ENCODE measurements at places on chromosomes 3 and 15.
A peak's percentile ranks its signal among the peaks of the same experiment; 100 is the strongest.

- DNase-seq, result no peak
Observed at GRCh38 chr3:50269977-50270413, 1.0 kb downstream of the SEMA3B start.

DNA sequence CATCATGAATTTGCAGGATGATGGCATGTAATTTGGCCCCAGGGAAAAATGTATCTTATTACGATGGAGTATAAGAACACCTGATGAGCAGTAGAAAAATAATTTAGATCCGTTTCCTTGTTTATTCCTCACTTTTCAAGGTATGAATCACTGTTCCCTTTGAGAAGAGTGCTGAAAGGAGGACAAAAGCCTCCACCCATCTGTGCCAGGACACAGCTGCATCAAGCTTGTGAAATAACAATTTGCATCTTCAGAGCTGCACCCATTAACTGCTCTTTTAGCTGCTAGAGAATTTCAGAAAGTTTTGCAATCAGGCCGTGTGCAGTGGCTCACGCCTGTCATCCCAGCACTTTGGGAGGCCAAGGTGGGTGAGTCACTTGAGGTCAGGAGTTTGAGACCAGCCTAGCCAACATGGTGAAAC lies 9.6 kb downstream of the CLDND1 start:
- DNase-seq, result peak; percentile 11

- DNase-seq, result peak; percentile 30
Observed at GRCh38 chr3:142958707-142959106, 4.8 kb downstream of the PAQR9 start.

- DNase-seq, result no peak
Observed at GRCh38 chr15:91374336-91374735, 274.3 kb downstream of the SV2B start.

DNA sequence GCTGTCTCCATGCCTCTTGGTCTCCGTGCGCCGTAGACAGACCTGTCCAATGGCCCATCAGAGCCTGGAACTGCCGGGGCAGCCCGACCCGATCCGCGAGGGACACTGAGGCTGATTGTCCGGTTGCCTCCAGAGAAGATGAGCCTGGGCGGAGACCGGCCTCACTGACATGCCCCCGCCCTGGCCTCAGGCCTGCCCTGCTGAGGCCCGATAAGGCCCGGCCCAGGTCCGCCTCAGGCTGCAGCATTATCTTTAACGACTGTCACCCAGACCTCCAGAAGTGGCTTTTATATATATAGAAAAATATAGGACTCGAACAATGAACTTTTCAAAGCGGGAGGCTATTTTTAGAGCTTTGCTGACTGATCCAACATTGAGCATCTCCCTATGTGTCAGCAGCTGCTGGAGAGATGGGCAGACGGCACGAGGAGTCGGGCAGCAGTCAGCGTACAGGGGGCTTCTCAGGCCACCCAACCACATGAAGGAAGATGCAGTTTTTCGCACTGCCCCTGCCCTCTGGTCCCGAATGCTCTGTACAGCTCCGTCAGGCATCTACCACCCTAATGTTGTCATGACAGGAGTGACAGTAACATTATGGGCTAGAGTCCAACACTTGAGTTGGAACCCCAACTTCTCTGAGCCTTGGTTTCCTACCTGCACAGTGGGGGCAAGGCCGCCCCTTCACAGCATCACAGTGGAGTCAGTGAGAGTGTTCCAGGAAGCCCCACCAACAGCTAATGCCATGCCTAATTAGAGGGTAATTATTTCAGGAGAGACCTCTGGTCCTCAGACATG lies 112.0 kb upstream of the RPL32 start:
- DNase-seq, result no peak

- DNase-seq, result no peak
Observed at GRCh38 chr3:4732925-4733324, 239.8 kb downstream of the ITPR1 start.

DNA sequence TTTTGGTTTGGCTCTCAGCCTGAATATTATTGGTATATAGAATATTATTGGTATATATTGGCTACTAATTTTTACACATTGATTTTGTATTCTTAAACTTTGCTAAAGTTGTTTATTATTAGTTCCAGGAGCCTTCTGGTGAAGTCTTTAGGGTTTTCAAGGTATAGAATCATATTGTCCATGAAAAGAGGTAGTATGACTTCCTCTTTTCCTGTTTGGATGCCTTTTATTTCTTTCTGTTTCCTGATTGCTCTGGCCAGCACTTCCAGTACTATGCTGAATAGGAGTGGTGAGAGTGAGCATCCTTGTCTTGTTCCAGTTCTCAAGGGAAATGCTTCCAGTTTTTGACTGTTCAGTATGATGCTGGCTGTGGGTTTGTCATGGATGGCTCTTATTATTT lies 107.3 kb upstream of the LIPC start:
- DNase-seq, result no peak

- no peak for DNase-seq
Observed at GRCh38 chr15:42035435-42035761, 14.6 kb upstream of the PLA2G4E start.

DNA sequence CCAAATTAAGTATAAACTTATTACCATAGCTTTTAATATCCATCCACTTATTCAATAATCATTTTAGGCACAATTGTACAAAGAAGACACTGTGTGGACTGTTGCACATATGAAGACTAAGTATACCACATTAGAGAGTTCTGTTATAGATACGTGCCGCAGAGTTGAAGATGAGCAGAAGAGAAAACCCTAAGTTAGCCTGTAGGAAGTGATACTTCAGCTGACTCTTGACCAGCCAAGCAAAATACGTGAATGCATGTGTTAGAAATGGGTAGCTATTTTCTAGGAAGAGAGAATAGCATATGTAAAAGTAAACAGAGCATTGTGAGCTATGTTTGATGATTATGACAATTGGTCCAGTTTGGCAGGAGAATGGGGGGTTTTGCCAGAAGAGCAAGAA lies 272.0 kb upstream of the ATP11B start:
- DNase-seq, result no peak

DNA sequence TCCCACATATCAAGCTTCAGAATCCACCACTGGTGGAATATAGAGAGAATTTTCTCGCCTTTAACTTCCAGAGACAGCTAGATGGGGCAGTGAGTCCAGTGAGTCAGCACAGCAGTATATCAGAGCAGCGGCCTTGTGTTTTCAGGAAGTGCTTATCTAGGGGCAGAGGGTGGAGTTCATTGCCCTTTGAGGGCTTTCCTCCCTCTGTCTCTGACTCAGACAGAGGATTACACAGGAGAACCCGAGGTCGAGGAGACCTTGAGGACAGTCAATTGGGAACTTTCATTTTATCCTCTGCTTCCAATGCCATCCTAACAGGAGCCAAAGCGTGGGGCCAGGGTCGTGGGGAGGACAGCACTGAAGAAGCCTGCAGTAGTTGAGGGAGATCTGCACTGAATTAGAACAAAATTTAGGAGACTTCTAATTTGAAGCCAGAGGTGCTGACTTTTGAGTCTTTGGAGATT lies 109.6 kb upstream of the UMPS start:
- no peak for DNase-seq

- DNase-seq, result peak; percentile 7
Observed at GRCh38 chr15:72098040-72098439, 19.9 kb downstream of the MYO9A start.

DNA sequence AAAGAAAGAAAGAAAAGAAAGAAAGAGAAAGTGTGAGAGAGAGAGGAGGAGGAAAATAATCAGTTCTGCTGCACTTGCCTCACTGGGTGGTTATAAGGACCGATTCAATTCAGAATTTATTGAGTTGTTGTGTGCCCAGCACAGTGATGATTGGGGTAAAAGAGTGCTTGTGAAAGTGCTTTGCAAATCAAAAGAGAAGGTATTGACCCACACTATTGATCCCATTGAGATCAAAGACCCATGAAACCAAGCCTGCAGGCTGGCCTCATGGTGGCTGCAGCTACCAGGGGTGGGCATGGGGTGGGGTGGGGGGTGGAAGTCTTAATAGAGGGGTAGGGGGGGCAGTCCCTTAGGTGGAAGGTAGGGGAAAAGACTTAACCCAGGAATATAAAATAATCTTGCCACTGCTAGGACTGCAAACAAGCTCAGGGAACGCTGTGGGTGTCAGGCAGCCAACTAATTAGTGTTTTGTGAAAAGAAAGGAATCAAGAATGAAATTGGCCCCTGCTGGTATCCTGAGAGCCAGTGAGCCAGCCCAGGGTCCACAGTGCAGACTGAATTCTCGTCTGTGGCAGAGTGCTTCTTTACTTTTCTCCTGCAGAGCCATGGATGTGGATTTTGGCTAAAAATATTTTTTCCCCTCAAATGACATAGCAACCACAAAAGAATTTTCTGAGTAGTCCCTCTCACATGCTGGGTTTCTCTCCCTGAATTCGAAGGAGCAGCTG lies 34.2 kb downstream of the CLEC3B start:
- DNase-seq, result no peak

- DNase-seq, result no peak
Observed at GRCh38 chr3:42790714-42791229, 13.5 kb downstream of the HIGD1A start.

DNA sequence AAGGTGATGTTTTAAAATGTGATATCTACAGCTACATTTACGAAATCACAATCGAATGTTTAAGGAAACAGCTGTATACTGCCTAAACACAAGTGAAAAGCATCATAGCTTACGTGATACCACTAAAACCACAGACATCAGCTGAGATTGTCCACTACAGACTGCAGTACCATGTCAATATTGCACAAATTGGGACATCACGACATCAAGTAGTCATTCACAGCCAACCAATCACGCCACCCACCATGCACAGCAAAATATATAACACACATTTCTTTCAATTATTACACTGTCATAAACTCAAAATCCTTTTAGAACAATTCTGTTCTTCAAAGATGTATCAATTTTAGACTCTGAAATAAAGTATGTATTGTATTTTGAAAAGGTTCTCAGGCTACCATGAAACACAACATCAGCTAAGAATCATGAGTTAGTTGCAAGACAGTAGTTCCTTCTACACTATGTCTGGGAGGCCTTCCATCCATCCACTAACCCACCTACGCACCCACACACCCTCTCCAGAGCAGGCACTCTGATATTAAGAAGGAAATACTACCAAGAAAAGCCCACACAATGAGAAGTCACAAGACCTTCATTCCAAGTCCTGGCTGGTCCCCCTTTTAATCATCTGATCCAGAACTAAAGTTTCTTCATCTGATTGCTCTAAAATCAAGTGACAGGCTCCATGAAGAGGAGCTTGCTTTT lies 3.1 kb downstream of the DMXL2 start:
- DNase-seq, result no peak

- peak; percentile 52 for DNase-seq
Observed at GRCh38 chr15:40008061-40008765, 30.8 kb downstream of the SRP14 start.

DNA sequence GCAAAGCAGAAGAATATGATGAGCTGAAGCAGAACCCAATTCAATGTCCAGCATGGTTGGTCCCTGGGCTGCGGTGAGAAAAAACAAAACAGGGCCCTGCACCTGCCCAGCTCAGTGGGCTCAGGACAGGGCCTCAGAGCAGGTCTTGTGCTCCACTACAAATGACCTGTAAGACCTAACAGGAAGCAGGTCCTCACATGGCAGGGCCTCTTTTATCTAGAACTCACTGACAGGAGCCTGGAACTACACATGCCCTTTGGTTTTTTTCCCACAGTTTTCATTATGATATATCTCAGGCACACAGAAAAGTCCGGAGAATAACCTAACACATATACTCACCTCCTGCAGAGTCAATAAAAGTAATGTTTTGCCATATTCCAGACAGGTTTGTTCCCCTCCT lies 38.4 kb downstream of the CCDC12 start:
- no peak for DNase-seq

DNA sequence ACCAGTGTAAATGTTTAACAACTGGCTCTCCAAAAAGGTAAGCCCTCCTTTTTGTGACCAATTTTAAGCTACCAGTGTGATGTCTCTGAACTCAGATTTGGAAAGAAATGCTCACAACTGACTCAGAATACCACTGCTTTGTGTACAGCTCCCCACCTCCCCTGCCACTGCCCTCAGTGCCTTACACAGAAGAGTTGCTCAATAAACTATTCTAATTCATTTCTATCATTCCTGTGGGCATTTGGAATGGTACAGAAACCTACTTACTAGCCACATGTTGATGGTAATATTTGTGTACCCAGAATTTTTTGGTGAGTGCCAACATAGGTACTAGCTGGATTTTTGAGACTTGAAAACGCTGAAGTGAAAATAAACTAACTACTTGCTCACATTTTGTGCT lies 16.0 kb downstream of the LRRN1 start:
- peak; percentile 26 for DNase-seq

DNA sequence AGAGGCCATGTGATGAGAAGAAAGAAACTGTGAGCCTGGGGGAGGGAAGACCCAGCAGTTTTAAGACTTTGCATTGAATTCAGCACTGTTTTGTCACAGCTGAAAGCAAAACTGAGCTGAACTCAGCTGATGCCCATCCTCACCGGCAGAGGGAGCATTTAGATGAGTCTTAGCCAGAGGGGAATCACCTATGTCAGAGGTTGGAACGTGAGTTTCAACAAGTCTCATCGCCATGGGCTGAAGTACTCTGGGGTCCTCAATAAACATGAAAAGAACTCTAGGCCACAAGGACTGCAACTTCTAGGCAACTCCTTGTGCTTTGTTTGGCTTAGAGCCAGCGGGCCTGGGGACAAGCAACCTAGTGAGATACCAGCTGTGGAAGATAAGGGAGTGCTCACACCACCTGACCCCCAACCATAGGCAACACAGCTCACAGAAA lies 324.5 kb downstream of the TBL1XR1 start:
- peak; percentile 56 for DNase-seq

- peak; percentile 71 for DNase-seq
Observed at GRCh38 chr3:56251343-56251945, 216.8 kb downstream of the ERC2 start.

- DNase-seq, result peak; percentile 44
Observed at GRCh38 chr15:88621789-88622604, 857 bp downstream of the AEN start.

DNA sequence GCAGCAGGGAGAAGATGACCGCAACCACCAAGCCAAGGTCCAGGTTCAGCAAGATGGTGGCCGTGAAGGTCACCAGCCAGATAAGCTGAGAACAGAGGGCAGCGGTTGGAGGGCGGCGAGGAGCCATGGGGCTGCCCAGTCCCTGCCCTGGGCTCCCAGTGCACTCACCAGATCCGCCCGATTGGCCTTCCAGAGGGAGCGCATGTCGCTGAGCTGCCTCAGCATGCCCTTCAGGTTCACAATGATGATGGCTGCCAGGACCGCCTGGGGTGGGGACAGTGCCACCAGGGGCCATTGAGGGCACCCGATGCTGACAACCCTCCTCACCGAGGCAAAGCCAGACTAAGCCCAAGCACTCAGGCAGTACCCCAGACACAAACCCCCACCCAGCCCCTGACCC lies 5.4 kb downstream of the SLC26A6 start:
- DNase-seq, result no peak

DNA sequence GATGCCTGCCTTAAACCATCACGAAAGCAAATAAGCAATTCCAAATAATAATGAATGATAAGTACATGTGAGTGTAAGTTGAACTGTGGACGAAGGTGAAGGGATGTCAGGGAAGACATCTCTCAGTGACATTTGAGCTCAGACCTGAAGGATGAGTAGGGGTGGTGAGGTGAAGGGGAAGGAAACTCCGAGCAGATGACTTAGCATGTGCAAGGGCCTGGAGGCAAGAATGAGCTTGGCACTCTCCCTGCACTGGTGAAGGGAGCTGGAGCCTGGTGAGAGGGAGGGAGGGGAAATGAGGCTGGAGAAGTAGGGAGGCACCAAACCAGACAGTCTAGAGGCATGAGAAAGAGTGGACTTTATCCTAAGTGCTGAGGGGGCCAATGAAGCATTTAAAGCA lies 84.3 kb downstream of the MTHFS start:
- no peak for DNase-seq

- no peak for DNase-seq
Observed at GRCh38 chr3:172202797-172203196, 163.4 kb downstream of the FNDC3B start.

- no peak for DNase-seq
Observed at GRCh38 chr3:191355406-191355805, 25.1 kb upstream of the UTS2B start.

Measured in astrocyte of the spinal cord (primary cell).